Fibroblast of villous mesenchyme (primary cell): ENCODE measurements at places on chromosomes 3 and 15. TPM values are rescaled to one million over a fixed set of nuclear protein-coding genes. Genes with fewer than 3 reads are reported as not detected.

DNA sequence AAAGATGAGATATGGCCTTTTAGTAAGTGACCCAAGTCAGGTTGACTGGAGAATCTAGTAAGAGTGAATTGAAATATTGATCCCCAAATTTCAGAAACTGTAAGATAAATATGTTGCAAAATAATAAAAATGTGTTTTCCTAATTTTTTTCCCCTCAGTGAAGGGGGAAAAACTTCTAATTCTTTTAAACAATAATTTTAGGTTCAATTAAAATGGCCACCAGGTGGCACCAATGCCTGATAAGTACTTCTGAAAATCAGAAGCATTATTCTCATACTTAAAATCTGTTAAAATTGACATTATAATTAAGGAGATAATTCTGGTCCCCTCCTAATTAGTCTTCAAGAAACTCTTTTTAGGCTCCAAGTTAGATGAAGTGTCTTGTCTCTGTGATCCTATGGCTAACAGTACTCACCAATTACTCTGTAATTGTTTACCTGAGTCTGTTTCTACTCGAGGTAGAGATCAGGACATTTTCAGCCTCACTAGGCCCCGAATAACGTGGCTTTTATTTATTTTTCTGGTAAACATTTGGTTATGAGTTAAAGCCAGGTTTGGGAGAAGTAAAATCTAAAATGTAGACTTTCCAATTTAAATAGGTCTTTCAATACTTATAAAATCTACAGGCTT lies 52.6 kb downstream of the NMD3 start:
- peak; percentile 56 for DNase-seq

DNA sequence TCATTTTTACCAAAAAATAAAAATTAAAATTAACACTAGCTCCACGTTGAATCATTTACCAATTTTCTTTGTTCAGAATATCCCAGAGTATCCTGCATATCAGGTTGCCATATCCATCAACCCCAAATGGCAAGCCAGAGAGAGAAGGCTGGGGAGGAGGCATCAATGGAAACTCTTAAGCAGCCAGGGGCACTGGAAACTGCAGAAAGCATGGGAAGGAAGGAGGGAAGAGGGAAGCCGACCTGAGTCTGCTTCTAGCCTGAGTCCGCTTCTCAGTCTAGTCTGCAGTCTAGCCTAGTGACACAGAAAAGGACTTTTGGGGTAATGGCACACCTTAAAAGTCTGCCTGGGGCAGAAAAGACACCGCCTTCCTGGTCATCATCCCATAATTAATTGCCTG lies 1.6 kb upstream of the MTHFS start:
- no peak for DNase-seq

DNA sequence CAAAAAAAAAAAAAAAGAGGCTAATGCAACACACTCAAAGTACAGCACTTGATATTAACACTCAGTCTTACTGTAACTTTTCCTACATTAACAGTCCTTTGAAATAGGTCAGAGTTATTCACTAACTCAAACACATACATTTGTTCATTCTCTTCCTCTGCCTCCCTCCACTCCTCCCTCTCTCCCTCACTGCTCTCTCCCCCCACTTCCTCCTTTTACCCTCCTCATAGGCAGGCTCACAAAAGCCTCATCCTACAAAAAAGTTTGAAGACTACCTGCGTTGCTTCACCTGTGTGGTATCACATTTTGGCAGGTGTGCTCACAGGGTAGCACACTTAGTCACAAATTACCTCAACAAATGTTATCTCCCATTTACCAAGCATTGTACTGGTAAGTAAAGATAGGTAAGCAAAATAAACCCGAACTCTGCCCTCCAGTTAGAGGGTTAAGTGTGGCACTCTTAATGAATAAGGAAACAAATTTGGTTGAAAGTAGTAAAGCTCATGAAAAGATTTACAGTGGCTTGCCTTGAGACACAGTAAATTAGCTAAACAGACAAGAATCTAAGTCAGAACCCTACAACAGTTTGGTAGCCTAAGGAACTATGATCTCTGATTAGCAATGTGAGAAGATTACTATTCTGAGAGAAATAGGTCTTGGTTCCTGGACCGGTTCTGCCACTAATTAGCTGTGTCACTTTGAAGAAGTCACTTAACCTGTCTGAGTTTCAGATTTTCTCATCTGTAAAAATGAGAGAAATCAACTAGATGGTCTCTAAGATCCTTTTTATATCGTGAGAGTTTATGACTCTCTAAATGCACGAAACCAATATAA lies 151.0 kb upstream of the MLF1 start:
- DNase-seq = no peak

DNA sequence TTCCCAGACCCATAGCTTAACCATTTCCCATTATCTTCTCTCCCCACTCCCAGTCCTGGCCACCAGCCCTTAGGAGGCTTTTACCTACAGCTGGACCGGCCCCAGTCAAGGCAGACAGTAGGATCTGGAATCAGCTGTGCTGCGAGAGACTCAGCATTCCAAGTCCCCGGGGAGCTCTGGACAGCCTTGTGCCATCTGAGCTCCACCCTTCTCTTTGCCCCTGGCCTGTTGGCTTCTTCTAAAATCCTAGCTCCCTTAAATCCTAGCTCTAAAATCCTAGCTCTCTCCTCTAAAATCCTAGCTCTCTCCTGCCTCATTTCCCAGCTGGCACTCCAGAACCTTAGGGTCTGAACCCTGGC lies 21.3 kb downstream of the MEGF11 start:
- DNase-seq = no peak

Gene FYCO1
- total RNA-seq = 20.6 and 23.7 TPM in 2 replicates

- DNase-seq = no peak
These were observed 8.4 kb upstream of the CHRNA3 start for GRCh38 chr15:78629031-78629715.

- DNase-seq = no peak
These were observed 259.0 kb downstream of the MECOM start for GRCh38 chr3:169404520-169404890.

Gene PIAS1
- 28.9 and 46.1 TPM in 2 replicates for total RNA-seq

Gene UTS2B
- 0.64 and 0.86 TPM in 2 replicates for total RNA-seq

GRCh38 chr3:71022551-71023335 lies 560.8 kb downstream of the FOXP1 start:
- DNase-seq = peak; percentile 28

Gene GOLGA8J
- total RNA-seq = not detected in 2 replicates

DNA sequence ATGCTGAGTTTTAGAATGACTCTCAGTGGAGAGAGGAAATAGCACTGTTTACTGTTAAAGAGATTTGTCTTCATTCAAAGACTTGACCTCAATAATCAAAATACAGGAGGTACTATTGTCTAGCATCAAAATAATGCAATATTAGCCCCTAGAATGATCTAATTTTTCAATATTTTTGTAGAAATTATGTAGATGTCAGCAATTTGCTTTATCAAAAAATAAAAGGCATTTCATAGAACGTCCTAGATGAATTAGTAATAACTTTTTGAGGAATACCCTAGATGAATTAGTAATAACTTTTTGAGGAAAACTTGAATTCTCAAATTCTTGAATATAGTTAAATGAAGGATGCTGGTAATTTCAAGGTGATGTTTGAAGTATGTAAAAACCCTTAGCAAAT lies 1252.1 kb upstream of the CADM2 start:
- DNase-seq = no peak

DNA sequence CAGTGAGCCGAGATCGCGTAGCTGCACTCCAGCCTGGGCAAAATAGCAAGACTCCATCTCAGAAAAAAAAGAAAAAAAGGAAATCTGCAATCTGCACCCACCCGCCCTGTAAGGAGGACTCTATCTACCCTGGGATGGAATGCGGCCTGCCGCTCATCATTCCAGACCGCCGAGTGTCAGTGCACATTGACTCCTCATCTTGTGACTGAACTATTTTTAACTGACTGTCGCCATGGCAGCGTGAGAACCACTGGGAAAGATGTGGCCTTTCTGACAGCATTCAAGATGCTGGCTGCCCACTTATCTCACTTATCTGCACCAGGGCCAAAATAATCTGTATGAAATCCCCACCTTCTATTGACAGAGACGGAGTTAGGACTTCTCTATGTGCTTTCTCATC lies 38.8 kb upstream of the ANKRD34C start:
- DNase-seq = no peak

GRCh38 chr15:89401631-89402517 lies 67.2 kb upstream of the POLG start:
- DNase-seq = peak; percentile 85

- DNase-seq = peak; percentile 86
These were observed 265.0 kb downstream of the OPA1 start for GRCh38 chr3:193857996-193858395.

Gene GP9
- total RNA-seq = not detected in 2 replicates

GRCh38 chr15:94272251-94272898 lies 41.0 kb downstream of the MCTP2 start:
- DNase-seq = peak; percentile 42

- DNase-seq = peak; percentile 48
These were observed 349.7 kb downstream of the TUSC7 start for GRCh38 chr3:117059067-117059955.

GRCh38 chr15:78811825-78812183 lies 540 bp upstream of the ADAMTS7 start:
- DNase-seq = no peak

GRCh38 chr3:62036726-62037125 lies 336.6 kb downstream of the FEZF2 start:
- DNase-seq = no peak

Gene MOBP
- total RNA-seq = not detected in 2 replicates

Gene HOMER2
- total RNA-seq = 1.3 TPM in 2 replicates

- no peak for DNase-seq
These were observed 49.7 kb downstream of the SQOR start for GRCh38 chr15:45684533-45684932.

GRCh38 chr3:15271030-15271429 lies 61.4 kb downstream of the SH3BP5 start:
- no peak for DNase-seq

DNA sequence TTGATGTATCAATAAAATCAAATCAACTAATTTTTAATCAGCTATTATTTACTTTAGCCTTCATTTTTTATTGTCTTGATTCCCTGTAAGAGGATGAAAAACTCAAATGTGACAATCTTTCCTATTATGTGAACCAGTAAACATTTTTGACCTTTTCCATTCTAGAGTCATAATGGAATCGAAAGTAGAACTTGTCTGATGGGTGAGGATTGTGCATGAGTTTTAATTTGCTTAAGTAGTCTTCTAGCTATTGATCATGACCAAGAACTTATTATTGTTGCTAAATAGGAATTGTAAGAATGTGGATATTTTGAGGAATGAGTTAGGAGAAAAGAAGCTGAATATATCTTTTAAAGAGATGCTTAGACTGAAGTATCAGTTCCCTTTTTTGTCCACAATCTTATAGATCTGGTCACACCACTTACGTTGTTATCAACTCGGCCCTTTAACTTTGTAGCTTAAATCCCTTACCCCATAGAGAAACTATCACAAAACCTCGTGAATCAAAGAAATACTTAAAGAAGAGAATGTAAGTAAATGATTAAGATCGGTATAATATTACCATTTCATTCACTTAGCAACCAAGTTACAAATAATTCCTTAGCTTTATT lies 147.3 kb downstream of the TP63 start:
- no peak for DNase-seq

DNA sequence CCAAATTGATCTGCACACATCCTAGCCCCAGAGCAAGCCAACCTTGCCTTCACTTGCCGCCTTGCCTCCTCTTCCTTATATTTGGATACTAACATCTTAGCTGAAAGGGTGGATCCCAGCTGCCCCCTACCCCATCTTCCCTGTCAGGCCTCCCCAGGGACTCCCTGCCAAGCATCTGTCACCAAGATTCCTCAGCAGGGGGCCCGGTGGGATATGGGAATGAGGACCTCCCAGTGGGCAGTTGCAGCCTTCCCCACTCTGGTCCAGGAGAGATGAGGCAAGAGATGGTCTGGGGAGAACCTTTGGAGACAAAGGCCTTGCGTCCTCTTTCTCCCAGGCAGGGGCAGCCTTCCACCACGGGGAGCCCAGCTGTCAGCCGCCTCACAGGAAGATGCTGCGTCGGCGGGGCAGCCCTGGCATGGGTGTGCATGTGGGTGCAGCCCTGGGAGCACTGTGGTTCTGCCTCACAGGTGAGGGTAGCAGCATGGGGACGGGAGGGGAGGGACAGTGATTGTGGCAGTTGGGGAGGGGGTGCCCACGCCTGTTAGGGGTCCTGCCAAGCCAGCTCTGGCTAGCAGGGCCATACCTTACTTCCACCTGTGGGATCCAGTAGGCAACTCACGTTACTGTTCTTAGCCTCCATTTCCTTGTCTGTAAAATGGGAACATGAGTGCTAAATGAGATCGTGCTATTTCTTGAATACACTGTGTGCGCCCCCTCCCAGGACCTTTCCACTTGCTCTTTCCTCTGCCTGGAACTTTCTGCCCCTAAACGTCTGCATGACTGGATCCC lies 15.3 kb downstream of the CD276 start:
- DNase-seq = no peak

Gene MNS1
- total RNA-seq = 0.43 and 0.97 TPM in 2 replicates

DNA sequence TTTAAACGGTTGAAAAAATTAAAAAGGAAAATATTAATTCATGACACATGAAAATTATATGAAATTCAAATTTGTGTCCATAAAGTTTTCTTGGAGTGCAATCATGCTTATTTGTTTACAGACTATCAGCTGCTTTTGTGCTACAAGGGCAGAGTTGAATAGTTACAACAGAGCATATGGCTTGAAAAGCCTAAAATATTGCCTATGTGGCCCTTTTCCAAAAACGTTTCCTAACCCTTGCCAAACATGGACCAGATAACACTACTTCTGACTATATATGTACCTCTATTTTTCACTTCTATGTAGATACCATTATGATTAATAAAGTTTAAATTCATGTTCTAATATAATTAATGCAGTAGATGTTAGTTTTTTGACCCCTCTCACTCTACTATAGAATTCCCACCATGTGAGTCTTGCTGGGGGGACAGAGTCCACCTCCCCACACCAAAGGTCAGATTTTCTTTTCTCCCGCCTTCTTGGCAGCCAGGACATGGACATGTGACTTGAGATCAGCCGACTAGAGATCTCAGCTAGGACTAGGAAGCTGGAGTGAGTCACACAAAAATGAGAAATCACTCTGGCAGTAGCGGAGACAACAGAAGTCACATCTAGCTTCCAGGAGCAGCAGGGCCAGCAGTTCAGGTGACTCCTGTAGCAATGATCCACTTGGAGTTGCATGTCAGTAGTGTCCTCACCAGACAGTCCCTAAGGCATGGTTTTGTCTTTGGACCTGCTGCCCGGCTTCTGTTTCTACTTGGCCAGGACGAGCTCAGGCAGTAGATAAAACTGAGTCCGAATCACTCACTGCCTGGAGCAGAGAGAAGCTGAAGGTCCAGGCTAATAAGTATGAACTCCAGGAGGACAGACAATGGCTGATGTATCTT lies 22.4 kb downstream of the CIAO2A start:
- DNase-seq = peak; percentile 86

Gene REC114
- total RNA-seq = not detected in 2 replicates

GRCh38 chr15:100716456-100717085 lies 114.2 kb downstream of the ASB7 start:
- DNase-seq = no peak

DNA sequence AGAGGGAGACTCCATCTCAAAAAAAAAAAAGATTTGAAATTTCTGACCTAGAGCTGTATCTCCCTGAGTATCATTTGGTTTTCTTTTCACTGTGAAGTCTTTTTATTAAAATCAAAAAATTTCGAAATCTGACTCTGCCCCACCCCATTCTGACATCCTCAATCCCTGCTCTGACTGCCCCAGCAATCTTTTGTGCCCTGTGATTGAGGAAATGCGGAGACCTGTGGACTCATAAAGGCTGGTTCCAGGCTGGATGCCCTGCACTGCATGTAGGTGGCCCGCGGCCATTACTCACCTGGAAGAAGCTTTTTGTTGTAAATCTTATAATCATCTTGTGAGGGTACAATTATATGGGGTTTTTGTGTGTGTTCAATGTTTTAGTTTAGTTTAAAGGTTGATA lies 147.3 kb upstream of the SEMA6D start:
- no peak for DNase-seq

- DNase-seq = peak; percentile 58
These were observed 9.4 kb upstream of the MGLL start for GRCh38 chr3:127831723-127832172.

Gene IQCH
- total RNA-seq = 2.6 and 4.7 TPM in 2 replicates
